ENCODE measurements at places on chromosomes 13 and 19.

GRCh38 chr19:45502111-45502510 lies 3.9 kb downstream of the PPM1N start:
- DNase-seq = no peak

GRCh38 chr19:13856497-13856896 lies 20.4 kb upstream of the NANOS3 start:
- DNase-seq = no peak

DNA sequence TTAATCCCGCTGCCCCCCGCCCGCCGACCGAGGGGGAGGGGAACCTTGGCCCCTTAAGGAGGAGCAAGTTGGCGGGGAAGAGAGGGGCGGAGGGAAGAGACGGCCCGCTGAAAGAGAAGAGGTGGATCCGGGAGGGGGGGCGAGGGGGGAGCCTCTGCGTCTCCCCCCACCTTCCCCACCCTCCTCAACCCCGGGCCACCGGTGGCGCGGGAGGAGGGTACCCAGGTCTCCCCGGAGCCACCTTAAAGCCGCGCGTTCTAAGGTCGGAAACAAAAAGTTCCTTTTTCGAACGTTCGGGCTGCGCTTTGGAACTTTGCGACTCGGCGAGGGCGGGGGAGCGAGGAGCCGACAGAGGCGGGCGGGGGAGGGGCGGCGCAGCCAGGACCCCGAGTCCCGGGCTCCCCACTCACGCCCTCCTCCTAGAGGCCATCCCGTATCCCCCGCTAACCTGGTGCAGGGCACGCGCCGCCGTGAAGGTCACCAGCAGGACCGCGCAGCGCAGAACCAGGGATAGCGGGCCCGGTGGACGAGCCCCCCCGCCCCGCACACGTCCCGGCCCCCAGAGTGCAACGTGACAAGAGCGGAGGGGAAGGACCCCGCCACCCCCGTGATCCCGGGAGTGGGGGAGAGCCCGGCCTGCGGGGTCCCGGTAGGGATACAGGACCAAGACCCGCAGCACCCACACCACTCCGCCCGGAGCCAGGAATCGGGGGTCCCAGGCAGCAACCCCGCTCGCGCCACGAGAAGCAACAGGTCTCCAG lies 659 bp downstream of the ERF start:
- DNase-seq = peak; percentile 69

DNA sequence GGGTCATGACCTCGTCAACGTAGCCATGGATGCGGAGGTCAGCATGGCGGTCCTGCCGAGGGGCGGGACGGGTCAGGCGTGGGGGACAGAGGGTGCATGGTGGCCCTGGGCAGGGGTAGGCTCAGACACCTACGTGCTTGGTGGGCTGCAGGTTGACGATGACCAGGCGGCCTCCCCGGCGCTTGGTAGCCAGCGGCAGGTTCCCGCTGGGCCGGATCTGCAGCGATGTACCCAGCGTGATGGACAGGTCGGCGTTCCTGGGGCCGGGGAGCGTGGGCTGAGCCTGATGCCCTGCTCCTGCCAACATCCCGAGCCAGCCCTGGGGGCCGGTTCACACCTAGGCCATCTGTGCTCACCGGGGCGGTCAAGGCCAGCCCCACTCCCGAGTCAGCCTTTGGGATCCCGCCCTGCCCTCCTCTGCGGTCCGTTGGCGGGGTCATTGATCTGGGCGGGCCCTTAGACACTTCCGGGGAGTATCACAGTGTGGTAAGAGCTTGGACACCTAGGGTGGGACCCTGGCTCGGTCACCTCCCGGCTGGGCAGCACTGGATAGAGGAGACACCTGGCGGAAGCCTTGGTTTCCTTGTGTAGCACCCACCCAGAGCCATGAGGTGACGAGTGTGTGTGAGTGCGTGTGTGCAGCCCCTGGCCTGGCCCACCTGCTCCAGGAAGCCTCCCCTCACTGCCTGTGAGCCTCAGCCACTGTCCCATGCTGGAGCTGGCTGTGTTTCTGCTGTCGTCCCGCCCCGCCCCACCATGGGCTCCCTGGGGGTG lies 7.3 kb downstream of the SIRT6 start:
- DNase-seq = no peak

DNA sequence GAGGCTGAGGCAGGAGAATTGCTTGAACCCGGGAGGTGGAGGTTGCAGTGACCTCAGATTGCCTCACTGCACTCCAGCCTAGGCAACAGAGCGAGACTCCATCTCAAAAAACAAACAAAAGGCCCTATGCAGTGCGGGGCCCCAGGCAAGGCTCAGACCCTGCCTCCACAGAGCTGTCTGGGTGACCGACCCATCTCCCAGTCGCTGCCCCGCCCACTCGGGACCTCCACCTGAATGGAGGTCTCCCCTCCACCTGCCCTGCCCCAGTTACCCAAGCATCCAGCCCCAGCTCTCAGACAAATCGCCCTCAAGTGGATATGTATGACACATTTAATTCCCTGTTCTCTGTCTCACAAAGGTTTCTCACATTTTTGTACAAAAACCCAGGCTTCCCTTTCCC lies 2.2 kb upstream of the GARIN5B start:
- DNase-seq = no peak

DNA sequence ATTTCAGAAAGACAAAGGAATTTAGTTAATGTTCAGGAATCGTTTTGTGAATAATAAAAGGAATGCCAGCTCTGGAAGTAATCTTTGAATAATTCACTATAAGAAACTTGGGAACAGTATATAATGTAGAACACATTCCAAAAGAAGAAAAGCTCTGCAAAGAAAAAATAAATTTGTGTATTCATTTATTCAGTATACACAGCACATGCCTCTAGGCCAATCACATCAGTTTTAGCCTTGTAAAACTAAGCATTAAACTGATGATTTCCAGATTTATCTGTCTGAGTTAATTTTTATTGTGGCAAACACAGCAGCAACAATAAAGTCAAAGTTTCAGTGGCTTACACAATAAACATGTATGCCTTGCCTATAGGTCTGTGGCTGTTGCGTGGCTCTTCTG lies 5.7 kb upstream of the RXFP2 start:
- no peak for DNase-seq

- no peak for DNase-seq
Measured at GRCh38 chr19:43638214-43638994, 1.2 kb downstream of the CADM4 start.

- DNase-seq = no peak
Measured at GRCh38 chr13:105364191-105364590, 1171.3 kb downstream of the EFNB2 start.

GRCh38 chr19:5115771-5116202 lies 146.9 kb downstream of the KDM4B start:
- DNase-seq = no peak

- DNase-seq = no peak
Measured at GRCh38 chr13:42859760-42860159, 78.4 kb downstream of the FAM216B start.

GRCh38 chr13:95741584-95742563 lies 64.9 kb downstream of the DNAJC3 start:
- DNase-seq = no peak

GRCh38 chr19:55526216-55527196 lies 10.4 kb downstream of the SBK2 start:
- DNase-seq = no peak

- no peak for DNase-seq
Measured at GRCh38 chr19:1675633-1676350, 23.4 kb upstream of the TCF3 start.

DNA sequence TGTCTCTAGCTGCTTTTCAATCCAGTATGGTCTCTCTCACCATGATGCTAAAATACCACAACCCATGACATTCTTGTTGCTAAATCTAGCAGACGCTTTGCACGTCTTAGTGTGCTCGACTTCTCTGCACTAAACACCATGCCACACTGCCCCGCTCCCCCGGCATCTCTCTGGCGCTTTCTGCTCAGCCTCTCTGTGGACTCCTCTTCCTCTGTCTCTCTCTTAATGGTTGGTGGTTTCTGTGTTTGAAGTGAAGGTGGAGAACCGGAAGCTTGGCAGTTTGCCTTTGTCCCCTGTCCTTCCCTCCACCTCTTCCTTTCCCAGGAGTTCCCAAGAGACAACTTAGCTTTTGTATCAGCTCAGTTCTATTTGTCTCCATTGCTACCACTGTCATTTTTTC lies 8.8 kb downstream of the ERCC5 start:
- no peak for DNase-seq

DNA sequence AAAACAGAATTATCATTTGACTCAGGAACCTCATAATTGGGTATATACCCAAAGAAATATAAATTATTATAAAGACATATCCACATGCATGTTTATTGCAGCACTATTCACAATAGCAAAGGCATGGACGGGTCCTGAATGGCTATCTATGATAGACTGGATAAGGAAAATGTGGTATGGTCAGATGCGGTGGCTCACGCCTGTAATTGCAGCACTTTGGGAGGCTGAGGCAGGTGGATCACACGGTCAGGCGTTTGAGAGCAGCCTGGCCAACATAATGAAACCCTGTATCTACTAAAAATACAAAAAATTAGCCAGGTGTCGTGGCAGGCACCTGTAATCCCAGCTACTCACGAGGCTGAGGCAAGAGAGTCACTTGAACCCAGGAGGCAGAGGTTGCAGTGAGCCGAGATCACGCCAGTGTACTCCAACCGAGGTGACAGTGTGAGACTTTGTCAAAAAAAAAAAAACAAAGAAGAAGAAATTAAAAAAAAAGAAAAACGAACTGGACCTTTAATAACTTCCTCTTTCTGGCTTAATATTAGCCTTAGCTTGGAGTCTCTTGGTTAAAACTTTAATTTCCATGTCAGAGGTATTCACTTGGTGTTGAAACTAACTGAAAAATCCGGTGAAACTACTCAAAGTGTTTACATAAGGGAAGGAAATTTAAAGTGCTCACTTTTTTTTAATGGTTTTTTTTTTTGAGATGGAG lies 104.4 kb downstream of the ZNF486 start:
- no peak for DNase-seq

DNA sequence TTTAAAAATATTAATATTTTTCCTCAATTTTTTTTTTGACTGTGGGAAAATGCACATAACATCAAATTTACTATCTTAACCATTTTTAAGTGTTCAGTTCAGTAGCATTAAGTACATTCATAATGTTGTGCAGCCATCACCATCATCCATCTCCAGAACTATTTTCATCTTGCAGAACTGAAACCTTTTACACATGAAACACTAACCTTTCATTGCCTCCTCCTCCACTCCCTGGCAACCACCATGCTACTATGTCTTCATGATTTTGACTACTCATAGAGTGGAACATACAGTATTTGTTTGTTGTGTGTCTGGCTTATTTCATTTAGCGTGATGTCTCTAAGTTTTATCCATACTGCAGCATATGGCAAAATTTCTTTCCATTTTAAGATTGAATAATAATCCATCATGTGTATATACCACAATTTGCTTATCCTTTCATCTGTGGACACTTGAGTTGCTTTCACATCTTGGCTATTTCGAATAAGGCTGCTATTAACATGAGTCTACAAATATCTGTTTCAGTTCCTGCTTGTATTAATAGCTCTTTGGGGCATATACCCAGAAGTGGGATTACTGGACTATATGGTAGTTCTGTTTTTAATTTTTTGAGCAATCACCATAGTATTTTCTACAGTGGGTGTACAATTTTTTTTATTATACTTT lies 376.4 kb downstream of the MTUS2 start:
- DNase-seq = no peak

DNA sequence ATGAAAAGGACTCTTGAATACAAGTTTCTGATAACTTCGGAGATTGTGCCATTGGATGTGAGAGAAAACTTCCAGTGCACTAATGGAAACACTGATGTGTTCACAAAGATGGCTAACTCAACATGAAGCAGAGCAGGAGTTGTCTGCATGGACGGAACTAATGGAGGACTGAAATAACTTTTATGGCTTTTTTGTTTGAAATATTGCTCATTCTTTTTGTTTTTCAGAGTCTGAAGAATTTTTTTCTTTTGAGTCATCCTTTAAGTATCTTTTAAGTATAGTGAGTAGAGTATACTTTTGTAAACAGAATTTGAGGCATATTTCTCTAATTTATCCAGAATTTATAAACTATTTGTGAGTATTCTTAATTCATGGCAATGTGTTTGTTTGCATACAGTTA lies 25.7 kb downstream of the CRYL1 start:
- DNase-seq = no peak

GRCh38 chr13:110236831-110237261 lies 70.1 kb downstream of the COL4A1 start:
- no peak for DNase-seq

- DNase-seq = no peak
Measured at GRCh38 chr13:40536443-40537113, 129.9 kb downstream of the FOXO1 start.

- no peak for DNase-seq
Measured at GRCh38 chr19:4007836-4008539, 452 bp downstream of the PIAS4 start.

DNA sequence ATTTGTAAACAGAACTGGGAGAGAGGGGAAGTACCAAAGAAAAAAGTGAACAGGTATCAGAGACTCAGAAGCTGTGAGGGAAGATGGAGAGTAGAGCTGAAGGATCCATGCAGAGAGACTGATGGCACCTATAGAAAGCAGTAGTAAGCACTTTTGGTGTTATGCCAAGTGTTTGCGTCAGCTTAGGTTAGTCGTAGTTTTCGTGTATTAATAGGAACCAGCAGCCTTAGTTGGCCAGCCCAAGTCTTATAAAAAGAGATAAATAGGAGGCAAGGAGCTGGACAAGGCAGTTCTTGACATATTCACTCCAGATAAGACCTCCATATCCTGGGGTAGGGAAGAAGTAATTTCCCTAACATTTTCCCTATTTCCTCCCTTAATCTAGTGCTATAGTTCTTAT lies 214.2 kb downstream of the OXGR1 start:
- DNase-seq = no peak

- DNase-seq = no peak
Measured at GRCh38 chr13:90485436-90485835, 862.1 kb upstream of the MIR17HG start.

- DNase-seq = no peak
Measured at GRCh38 chr13:23140492-23140891, 40.3 kb upstream of the SGCG start.

GRCh38 chr13:71096421-71096820 lies 770.6 kb downstream of the DACH1 start:
- DNase-seq = no peak

DNA sequence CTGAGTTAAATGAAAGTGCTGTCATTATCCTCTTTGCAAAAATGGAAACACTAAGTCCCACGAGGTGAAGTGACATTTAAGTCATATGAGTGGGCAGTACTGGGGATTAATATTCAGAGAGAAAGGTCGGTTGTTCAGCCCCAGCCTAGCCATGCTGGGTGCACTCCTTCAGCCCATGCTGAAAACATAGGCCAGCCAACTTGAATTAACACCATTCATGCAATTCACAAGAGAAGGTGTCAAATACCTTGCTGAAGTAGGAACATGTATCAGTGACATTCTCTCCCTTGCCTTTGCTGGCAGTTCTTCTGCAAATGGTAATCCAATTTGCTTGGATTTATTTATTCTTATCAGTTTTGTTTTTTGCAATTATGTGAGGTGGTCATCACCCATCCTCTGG lies 256.3 kb downstream of the DNAJC15 start:
- no peak for DNase-seq

DNA sequence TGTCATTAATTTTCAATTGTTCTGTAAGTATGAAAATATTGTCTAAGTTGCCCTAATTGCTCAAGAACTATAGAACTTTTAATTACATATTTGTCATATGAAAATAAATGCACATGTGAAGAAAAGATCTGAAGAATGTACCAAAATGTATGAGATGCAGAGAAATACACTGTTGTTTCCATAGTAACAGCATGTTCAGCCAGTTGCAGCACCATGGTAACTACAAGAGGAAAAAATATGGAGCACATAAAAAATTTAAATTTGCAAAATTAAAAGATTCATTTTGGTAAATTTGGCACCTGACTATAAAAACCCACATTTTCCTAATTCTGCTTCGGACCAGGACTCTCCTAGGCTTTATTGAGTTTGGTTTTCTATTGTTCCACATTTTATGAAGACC lies 1170.0 kb upstream of the MIR17HG start:
- DNase-seq = no peak

GRCh38 chr19:48415395-48415794 lies 21.9 kb downstream of the GRIN2D start:
- DNase-seq = peak; percentile 65

Data from activated T-helper 2 cell treated with anti-CD3 and anti-CD28 coated beads, Interferon-gamma antibody, Interleukin-2, Interleukin-4, amounts not matched to agents 10 μg/mL and 5 μg/mL and 100 μg/mL, durations not matched to agents 14 hours and 24 hours and 36 hours (primary cell).